ENCODE measurements at places on chromosomes 2 and 18. TPM values are rescaled to one million over a fixed set of nuclear protein-coding genes. Genes with fewer than 3 reads are reported as not detected.

GRCh38 chr2:36695746-36696415, 626 bp upstream of the VIT start:
- peak; percentile 16 for DNase-seq

DNA sequence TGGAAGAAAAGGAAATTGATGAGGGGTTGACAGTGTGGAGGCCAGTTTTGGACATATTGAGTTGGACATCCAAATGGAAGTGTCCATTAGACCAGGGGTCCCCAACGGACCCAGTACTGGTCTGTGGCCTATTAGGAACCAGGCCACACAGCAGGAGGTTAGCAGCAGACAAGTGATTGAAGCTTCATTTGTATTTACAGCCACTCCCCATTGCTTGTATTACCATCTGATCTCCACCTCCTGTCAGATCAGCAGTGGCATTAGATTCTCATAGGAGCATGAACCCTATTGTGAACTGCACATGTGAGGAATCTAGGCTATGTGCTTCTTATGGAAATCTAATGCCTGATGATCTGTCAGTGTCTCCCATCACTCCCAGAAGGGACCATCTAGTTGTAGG, 99.1 kb downstream of the MTX2 start:
- no peak for DNase-seq

GRCh38 chr2:112008910-112009485, 46.1 kb upstream of the TMEM87B start:
- no peak for DNase-seq

DNA sequence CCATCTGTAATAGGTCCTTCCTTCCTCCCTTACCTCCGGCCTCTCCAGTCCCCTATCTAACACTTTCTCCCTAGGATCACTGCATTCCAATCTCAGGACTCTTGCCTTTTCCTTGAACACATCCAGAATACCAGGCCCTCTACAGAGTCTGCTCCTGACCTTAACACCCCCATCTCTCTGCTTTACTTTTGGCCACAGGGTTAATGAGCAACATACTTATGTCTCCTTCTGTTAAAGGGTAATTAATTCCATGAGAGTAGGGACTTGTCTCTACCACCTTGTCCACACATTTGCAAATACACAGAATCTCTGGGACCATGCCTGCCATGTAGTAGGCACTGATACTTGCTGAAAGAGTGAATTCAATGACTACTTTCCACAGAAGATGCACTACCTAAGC, 94.9 kb downstream of the COBLL1 start:
- DNase-seq = no peak

DNA sequence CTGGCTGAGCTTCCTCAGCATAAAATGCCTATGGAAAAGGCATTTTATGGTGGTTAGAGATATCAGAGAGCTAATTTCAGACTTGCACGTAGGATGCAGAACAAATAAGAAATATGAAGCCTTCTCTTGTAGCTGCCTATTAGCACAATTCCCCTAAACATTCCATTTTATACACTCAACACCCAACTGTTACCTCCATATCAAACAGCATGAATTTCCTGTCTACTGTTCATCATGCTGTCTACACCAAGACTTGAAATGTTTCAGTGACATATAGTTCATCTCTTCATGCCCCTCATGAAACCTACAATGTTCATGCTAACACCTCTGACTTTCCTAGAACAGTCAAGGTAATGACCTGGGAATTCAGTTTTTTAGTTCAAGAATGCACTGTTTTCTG, 249.9 kb downstream of the PIEZO2 start:
- DNase-seq = no peak

DNA sequence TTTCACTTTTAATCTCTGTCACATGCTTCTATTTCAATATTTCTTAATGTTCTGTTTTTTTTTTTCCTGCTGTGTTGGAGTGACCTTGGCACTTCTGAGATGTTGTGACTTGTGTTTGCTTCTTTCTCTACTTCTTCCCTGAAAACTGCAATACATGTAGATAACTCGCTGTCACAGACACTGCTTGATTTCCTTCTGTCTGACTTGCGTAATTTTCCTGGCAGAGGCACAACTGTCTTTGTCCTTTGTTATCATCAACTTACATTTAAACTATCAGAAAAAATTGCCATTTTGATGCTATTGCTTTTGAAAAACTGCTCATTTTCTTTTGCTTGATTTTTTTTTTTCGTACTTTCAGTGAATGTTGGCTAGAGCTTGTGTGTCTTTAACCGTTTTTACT, 69.0 kb downstream of the BABAM2 start:
- no peak for DNase-seq

Gene RBM43
- total RNA-seq = 1.2 TPM

Gene SP100
- 5.5 TPM for total RNA-seq

Data from SJCRH30 (cell line).